T-helper 2 cell treated with Interferon-gamma antibody and Interleukin-4, amounts not matched to agents 5 μg/mL and 100 μg/mL, for 36 hours (primary cell): ENCODE measurements at places on chromosomes 2 and 18.

- H3K27me3 ChIP-seq, result no peaks in the 10 kb centered on the region
- H3K4me3 ChIP-seq, result no peak overlapping the region
- no peak for DNase-seq
- H3K4me1 ChIP-seq, result no peaks in the 10 kb centered on the region
These were observed 211.7 kb upstream of the RGPD4 start for GRCh38 chr2:107615039-107615438.

GRCh38 chr2:148885988-148886387 is 11.0 kb downstream of the KIF5C start:
- no peak overlapping the region for H3K27ac ChIP-seq
- peaks cover 5% of the 10 kb centered on the region for H3K36me3 ChIP-seq
- H3K4me3 ChIP-seq, result no peak overlapping the region
- peaks cover 9% of the 10 kb centered on the region for H3K4me1 ChIP-seq
- DNase-seq, result no peak

DNA sequence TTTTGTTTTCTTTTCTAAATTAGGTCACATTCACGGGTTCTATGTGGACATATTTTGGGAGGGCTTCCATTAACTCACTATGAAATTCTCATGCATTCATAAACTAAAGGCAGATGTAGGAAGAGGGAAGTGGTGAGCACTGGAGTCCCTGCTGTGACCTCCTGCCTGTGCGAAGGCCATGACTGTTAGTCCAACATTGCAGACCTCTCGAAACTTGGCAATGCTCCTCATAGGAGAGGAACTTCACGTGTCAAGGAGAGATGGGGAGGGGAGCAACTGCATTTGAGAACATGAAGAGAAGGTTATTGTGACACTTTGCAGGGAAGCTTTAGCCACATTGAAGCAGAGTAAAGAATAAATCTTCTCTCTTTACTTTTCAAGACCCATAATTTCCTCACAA is 126.4 kb upstream of the HNMT start:
- no peaks in the 10 kb centered on the region for H3K36me3 ChIP-seq
- H3K4me3 ChIP-seq, result no peak overlapping the region
- no peaks in the 10 kb centered on the region for H3K27me3 ChIP-seq
- H3K27ac ChIP-seq, result no peak overlapping the region
- DNase-seq, result no peak

GRCh38 chr2:205527801-205528200 is 154.5 kb upstream of the NRP2 start:
- H3K27ac ChIP-seq, result no peak overlapping the region
- DNase-seq, result no peak

DNA sequence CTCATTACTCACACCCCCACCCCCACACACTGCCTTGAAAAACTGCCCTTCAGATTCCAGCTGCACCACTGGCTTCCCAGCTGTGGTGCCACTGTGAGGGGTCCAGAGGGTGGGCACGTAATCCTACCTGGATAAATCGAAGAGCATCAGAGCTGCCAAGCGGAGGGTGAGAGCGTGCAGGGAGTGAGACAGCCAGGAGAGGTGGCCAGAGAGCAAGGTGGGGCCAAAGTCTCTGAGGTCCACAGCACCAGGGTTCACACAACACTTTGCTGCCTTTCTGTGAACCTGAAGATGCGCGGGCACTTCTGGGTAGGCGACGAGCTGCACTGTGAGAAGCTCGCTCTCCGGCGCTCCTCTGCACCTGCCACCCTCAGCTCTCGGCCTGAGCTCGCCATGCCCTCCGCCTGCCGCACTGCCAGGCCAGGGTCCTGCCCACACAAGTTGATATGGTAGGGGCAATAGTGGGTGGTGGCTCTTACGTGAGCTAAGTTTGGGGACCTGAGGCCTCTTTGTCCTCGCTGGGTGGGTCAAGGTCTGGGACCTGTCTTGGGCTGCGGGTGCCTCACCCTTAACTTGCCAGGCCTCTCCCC is 83.9 kb downstream of the MARCO start:
- H3K27me3 ChIP-seq, result no peaks in the 10 kb centered on the region
- no peak for DNase-seq
- no peaks in the 10 kb centered on the region for H3K36me3 ChIP-seq
- H3K27ac ChIP-seq, result no peak overlapping the region
- no peaks in the 10 kb centered on the region for H3K4me1 ChIP-seq

- H3K4me1 ChIP-seq, result peaks cover 39% of the 10 kb centered on the region
- no peak overlapping the region for H3K4me3 ChIP-seq
- no peak for DNase-seq
- no peaks in the 10 kb centered on the region for H3K27me3 ChIP-seq
These were observed 638.0 kb downstream of the RNF144A start for GRCh38 chr2:7555260-7555659.

GRCh38 chr2:238149841-238150572 is 8.8 kb upstream of the ERFE start:
- H3K4me1 ChIP-seq, result peaks cover 3% of the 10 kb centered on the region
- no peaks in the 10 kb centered on the region for H3K36me3 ChIP-seq
- no peak overlapping the region for H3K4me3 ChIP-seq
- DNase-seq, result no peak
- H3K27me3 ChIP-seq, result no peaks in the 10 kb centered on the region

DNA sequence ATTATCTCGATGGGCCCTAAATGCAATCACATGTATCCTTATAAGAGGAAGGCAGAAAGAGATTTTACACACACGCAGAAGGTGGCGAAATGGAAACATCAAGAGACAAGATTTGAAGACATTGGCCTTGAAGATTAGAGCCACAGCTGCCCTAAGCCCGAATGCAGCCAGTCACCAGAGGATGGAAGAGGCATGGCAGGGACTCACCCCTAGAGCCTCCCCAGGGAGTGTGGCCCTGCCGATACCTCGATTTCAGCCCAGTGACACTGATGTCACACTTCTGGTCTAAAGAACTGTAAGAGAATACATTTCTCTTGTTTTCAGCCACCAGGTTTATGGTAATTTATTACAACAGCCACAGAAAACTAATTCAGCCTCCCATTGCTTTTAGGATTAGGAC is 17.4 kb downstream of the TTC39C start:
- DNase-seq, result no peak
- no peaks in the 10 kb centered on the region for H3K27me3 ChIP-seq
- no peak overlapping the region for H3K27ac ChIP-seq
- peaks cover 18% of the 10 kb centered on the region for H3K36me3 ChIP-seq
- H3K4me1 ChIP-seq, result peaks cover 29% of the 10 kb centered on the region

- peaks cover 2% of the 10 kb centered on the region for H3K27me3 ChIP-seq
- DNase-seq, result no peak
- no peak overlapping the region for H3K4me3 ChIP-seq
- H3K36me3 ChIP-seq, result no peaks in the 10 kb centered on the region
- no peak overlapping the region for H3K27ac ChIP-seq
These were observed 911.4 kb upstream of the ZEB2 start for GRCh38 chr2:145431181-145431951.

GRCh38 chr2:937530-937929 is 13.1 kb upstream of the SNTG2 start:
- no peaks in the 10 kb centered on the region for H3K36me3 ChIP-seq
- H3K27me3 ChIP-seq, result no peaks in the 10 kb centered on the region
- no peak overlapping the region for H3K4me3 ChIP-seq
- no peak for DNase-seq

- H3K4me1 ChIP-seq, result peaks cover 15% of the 10 kb centered on the region
- H3K27me3 ChIP-seq, result no peaks in the 10 kb centered on the region
- no peak for DNase-seq
- no peak overlapping the region for H3K27ac ChIP-seq
- H3K4me3 ChIP-seq, result no peak overlapping the region
- H3K36me3 ChIP-seq, result peaks cover 28% of the 10 kb centered on the region
These were observed 273.7 kb downstream of the TWIST2 start for GRCh38 chr2:239121600-239122012.

- peaks cover 3% of the 10 kb centered on the region for H3K27me3 ChIP-seq
- no peaks in the 10 kb centered on the region for H3K36me3 ChIP-seq
- H3K4me3 ChIP-seq, result no peak overlapping the region
- no peaks in the 10 kb centered on the region for H3K4me1 ChIP-seq
- H3K27ac ChIP-seq, result no peak overlapping the region
- DNase-seq, result no peak
These were observed 34.5 kb upstream of the AFF3 start for GRCh38 chr2:100176925-100177324.

DNA sequence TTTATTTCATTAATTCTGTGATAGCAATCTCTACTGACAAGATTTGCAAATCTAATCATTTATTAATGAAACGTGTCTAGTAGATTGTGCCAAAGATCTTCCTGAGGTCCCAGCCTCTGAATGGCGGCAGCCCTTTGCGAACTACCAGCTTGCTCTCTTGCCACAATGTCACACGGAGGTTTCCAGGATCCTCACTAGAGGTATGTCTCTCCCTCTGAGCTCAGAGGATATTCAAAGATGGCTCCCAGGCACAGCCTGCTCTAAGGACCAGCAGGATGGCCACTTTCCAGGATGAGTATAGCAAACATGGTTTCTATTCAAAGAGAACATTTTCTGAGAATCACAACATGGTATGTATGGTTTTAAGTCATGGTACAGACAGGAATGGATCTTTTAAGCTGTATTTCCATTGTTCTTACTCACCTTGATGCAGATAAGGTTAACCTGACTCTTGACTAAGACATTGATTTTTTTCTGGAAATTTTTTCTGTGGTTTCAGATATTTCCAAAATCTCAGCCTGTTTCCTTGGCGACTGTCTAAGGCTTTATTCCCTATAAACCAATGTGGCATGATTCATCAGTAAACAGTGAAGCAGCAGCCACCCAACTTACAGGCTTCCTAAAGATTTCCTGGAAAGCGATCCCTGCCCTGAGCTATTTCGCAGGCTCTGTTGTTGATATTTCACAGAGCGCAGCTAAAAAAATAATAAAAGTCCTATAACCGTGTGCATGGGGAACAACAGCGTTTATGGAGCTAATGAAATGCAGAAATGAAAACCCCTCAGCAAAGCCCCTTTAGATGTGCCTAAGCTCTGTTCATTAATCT is 54.1 kb upstream of the KLF7 start:
- no peak for DNase-seq
- no peak overlapping the region for H3K27ac ChIP-seq
- H3K27me3 ChIP-seq, result no peaks in the 10 kb centered on the region

DNA sequence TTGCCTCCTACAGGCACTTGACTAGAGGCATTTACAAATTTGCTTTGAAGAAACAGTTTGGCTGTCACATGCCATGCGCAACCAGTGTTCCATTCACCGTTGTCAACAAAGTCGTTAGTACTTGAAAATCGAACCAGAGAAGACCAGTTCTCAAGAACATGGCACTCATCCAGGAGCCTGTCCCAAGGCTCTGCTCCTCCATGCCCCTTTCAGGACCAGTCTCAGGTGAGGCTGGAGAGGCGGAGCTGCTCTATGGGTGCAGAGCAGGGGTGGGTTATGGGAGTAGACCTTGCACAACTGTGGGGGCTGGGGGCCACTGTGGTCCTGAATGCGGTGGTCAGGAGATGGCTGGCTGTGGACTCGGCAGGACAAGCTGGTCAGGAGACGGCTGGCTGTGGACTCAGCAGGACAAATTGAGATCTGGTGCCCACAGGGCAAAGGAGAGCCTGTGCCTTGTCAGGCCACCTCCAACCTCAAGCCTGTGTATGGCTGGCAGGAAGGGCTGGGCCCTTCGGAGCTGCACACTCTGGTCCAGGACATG is 12.3 kb upstream of the ATP9B start:
- no peaks in the 10 kb centered on the region for H3K4me1 ChIP-seq
- H3K36me3 ChIP-seq, result no peaks in the 10 kb centered on the region
- no peak for DNase-seq
- no peak overlapping the region for H3K27ac ChIP-seq

- H3K27ac ChIP-seq, result no peak overlapping the region
- DNase-seq, result no peak
- no peak overlapping the region for H3K4me3 ChIP-seq
- H3K27me3 ChIP-seq, result no peaks in the 10 kb centered on the region
These were observed 217.8 kb downstream of the CDH2 start for GRCh38 chr18:27959101-27959500.

- no peaks in the 10 kb centered on the region for H3K36me3 ChIP-seq
- no peaks in the 10 kb centered on the region for H3K4me1 ChIP-seq
- H3K27me3 ChIP-seq, result peaks cover 14% of the 10 kb centered on the region
- DNase-seq, result no peak
These were observed 32.8 kb downstream of the FAM124B start for GRCh38 chr2:224369028-224369632.

- H3K4me1 ChIP-seq, result no peaks in the 10 kb centered on the region
- DNase-seq, result no peak
- no peaks in the 10 kb centered on the region for H3K36me3 ChIP-seq
These were observed 29.2 kb downstream of the CAPN14 start for GRCh38 chr2:31188131-31188530.

DNA sequence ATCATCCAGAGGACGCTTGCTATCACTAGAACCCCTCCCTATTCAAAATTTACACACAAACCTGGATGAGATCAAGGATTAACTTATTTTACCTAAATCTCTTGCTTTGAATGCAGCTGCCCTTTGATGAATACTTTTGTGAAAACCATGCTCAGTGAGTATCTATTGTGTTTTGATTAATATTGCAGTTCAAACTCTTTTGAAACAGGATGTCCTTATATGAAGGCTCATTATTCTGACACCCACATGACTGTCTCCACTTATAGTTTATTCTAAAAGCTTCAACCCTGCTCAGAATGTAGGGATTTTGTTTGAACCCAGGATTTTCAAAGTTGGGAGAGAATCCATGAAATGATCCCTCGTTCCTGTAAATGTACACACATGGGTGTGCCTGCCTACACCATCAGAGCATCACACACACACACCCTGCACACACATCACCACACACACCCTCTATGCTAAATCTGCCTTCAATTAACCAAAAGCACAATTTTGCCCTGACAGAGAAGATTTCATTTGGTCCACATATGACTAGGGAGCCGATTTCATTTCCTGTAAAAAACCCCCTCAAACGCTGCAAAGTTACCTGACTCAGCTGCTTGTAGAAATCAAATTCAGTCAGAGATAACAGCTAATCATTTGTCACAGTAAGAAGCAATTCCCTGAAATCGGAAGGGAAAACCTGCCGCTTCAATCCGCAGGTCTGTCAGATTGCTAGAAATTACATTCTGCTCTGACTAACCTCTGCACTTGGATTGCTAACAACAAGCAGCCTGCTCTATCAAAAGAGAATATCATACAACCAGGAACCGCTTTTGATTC is 65.2 kb downstream of the ZEB2 start:
- DNase-seq, result peak; percentile 34
- peaks cover 2% of the 10 kb centered on the region for H3K27me3 ChIP-seq
- peak overlapping the region; percentile 0 for H3K4me3 ChIP-seq
- peaks cover 36% of the 10 kb centered on the region for H3K4me1 ChIP-seq
- H3K36me3 ChIP-seq, result no peaks in the 10 kb centered on the region
- H3K27ac ChIP-seq, result peak overlapping the region; percentile 1

- DNase-seq, result no peak
- no peak overlapping the region for H3K4me3 ChIP-seq
- H3K36me3 ChIP-seq, result no peaks in the 10 kb centered on the region
- H3K27me3 ChIP-seq, result no peaks in the 10 kb centered on the region
- no peak overlapping the region for H3K27ac ChIP-seq
These were observed 56.3 kb downstream of the ASB1 start for GRCh38 chr2:238483021-238483420.

GRCh38 chr2:72901426-72901825 is 14.2 kb downstream of the SPR start:
- no peak overlapping the region for H3K4me3 ChIP-seq
- no peaks in the 10 kb centered on the region for H3K4me1 ChIP-seq
- H3K27ac ChIP-seq, result no peak overlapping the region
